ENCODE measurements at places on chromosomes 2 and 18.

DNA sequence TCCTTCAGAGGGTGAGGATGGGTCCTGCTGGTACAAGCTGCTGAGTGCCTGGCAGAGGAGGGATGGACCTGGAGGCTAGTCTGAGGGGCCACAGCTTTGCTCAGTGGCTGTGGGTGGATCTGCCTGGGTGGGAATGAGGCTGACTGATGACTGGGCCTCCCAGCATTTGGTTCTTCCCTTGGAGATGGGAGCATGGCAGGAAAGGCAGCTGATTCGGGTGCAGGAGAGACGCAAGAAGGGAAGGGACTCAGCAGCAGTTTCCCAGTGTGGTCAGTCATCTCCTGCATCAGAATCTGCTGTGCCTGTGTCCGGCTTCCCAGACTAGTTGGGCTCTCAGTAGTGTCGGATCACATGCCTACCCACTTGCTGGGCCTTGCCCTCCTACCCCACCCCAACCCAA lies 7.3 kb downstream of the WIPF1 start:
- DNase-seq, result no peak

GRCh38 chr2:10305715-10306114 lies 3.0 kb downstream of the HPCAL1 start:
- DNase-seq, result no peak

- no peak for DNase-seq
Measured at GRCh38 chr2:30443081-30443480, 4.0 kb upstream of the LCLAT1 start.

DNA sequence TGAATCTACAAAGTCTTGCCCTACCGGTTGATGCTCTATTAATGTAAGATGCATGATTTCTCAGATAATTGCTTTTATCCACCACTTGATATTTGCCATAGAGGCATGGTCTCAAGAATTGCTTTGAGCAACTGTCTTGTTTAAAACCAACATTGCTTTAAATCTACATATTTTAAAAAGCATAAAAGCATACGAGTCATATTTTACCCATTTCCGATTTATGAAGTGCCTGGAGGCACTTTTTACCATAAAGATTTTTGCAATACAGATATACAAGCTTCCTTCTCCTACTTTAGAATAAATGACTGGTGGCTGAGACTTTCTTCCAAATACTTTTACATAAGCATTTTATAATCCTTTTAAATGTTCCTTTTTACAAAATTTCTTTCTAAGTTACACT lies 517.6 kb downstream of the TXNL1 start:
- DNase-seq, result no peak

- DNase-seq, result no peak
Measured at GRCh38 chr18:58476516-58477256, 152.2 kb downstream of the ALPK2 start.

- no peak for DNase-seq
Measured at GRCh38 chr18:58541146-58541788, 87.6 kb downstream of the ALPK2 start.

DNA sequence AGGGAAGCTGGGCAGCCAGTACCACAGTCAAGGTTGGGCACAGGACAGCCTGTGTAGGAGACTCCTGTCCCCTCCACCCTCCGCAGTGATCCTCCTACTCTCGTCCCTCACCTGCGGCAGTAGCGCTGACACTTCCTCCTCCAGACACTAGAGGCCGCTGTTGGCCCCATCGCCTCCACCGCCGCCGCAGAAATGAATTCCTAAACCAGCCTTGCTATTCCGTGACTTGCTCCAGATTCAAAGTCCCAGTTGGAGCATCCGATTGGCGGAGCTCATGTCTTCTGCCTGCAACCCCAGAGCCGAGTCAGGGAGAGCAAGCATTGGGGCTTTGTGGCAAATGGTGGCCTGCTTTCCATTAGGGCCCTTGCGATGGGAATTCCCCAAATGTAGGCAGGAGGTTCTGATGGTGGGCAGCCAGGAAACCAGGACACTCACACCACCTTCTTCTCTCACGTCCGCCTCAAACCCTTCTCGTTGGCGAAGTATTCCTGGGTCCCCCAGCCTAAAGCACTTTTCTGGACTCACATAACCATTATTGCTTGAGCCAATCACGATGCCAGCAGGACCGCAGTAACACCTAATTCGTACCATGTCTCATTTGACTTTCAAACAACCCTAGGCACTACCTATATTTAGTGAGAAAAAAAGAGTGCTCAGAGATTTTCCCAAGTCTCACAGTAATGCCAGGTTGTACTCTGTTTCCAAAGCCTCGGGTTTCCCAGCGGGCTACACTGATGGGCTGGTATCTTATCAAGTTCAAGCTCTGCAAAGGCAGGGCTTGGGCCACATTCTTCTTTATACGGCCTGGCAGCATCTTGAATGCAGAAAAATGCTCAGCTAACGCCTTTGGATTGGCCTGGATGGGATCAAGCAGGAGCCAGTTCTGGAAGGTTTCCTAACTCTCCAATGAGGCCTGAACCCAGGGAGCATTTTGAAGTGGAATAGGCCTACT lies 1.2 kb upstream of the DNAJB2 start:
- DNase-seq, result peak; percentile 50

DNA sequence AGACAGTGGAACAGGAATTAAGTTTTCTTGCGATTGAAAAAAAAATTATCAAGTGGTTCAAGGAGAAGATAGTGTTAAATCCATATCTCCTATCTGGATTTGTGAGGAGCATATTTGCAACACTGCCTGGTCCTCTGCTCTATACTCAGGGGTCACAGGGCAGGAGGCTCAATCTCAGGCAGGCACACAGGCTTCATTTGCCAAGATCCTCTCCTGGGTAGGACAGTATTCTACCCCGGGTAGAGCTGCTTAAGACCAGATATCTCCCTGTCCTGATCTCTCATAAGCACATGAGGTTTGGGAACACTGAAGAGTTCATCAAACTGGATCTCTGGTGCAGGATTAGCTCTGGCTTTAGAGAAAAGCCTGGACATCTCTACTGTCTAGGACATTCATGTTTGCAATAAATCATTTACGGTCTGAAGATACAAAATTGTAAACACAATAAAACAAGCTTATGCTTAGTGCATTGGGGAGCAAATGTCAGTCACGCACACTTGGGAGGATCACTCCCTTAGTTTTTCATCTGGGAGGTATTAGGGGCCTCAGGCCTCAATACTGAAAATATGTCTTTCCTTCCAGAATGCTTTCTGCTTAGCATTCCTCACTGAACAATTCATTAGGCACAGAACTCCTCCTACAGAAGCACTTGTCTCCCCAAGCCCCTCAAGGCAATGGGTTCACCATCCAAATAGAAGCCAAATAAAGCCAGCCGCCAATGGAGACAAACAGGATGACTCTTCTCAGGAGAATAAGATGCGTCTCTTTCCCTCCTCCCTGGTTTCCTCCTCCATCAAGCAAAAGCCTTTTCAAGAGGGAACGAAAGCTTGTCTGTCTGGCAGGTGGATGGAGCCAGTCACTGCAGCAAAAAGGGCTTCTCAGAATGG lies 34.1 kb upstream of the LCLAT1 start:
- no peak for DNase-seq

GRCh38 chr2:220521551-220521950 lies 894.1 kb downstream of the SLC4A3 start:
- no peak for DNase-seq

GRCh38 chr2:207892716-207893402 lies 123.2 kb upstream of the FZD5 start:
- no peak for DNase-seq

All from NCI-H2029 (cell line).